ENCODE measurements at places on chromosomes 6 and 20.

DNA sequence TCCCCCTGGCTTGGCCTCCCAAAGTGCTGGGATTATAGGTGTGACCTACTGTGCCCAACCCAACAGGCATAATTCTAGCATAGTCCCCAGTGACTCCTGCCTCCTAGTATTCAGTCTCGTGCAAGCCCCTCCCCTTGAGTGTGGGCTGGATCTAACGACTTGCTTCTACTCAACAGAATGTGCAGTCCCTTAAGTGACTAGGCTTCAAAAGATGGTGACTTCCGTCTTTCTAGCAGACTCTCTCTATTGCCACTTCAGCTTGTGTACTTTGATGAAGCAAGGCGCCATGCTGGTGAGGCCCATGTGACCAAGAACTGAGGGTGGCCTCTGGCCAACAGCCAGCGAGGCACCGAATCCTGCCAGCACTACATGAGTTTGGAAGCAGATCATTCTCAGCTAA lies 109.6 kb upstream of the TRAF3IP2 start:
- DNase-seq: no peak

GRCh38 chr20:18176318-18176785 lies 38.7 kb downstream of the KAT14 start:
- no peak for DNase-seq

GRCh38 chr6:16711546-16712254 lies 49.6 kb downstream of the ATXN1 start:
- peak; percentile 48 for DNase-seq

GRCh38 chr20:59657459-59658046 lies 53.2 kb downstream of the PHACTR3 start:
- no peak for DNase-seq

- DNase-seq: no peak
Observed at GRCh38 chr6:158324136-158324535, 11.9 kb downstream of the TULP4 start.

DNA sequence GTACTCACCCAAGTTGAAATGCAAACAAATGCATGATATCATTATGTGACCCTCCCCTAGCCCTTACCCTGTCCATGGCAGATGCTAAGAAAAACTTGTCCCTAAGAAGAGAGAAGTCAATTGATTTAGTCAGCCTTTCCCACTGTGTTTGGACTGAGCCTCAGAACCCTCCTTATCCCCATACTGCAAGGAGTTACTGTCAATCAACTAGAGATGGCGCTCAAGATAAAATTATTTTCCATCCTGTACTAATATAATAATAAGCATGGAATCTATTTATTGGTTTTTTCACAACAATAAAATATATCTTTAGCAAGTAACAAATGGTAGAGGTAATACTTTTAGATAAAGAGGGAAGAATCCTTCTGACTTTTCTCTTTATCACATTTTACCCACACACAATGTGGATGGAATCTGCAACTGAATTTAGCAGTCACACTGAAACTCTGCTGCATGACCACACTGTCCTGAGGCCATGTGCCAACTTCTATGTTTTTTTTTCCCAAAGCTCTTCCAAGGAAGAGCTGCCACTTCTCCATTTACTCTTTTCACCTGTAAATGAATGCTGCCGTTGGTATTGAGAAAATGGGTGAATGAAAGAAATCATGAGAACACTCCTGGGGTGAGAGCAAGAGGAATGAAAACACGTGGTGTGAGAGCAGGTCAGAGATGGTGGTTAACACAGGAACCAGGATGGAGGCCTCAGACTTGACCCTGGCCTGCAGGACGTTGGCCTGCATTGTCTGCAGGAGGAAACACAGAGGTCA lies 10.5 kb downstream of the NT5E start:
- DNase-seq: no peak

DNA sequence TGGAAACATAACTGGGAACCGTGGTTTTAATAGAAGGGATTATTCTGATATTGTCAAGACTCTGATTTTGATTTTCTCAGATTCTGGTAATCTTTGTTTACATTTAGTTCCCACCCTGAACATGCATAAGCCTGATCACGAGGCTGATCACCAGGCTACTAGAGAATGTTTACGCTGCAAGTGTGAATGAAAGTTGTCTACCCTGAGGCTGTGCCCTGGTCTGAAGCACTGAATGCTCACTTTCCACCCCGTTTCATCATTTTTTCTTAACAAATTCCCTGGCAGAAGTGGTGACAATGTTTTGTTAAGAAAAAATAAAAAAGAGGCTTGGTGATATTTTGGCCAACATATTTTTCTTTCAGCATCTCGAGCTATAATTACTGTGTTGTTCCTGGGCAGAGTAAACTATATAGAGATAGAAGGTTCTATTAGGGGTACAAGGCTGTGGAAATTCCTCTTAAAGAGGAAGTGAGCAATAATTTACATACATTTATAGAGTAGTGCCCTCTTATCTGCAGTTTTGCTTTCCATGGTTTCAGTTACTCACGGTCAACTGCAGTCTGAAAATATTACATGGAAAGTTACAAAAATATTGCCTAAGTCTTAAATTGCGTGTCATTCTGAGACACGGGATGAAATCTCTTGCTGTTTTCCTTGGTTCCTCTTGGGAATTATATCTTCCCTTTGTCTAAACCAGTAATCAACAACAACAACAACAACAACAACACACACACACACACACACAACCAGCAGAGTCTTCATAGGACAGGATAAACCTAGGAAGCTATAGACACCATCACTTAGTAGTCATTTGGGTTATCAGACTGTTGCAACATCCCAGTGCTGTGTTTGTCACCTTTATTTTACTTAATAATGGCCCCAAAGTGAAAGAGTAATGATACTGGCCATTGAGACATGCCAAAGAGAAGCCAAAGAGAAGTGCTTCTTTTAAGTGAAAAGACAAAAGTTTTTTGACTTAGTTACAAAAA lies 566.6 kb upstream of the CITED2 start:
- no peak for DNase-seq

DNA sequence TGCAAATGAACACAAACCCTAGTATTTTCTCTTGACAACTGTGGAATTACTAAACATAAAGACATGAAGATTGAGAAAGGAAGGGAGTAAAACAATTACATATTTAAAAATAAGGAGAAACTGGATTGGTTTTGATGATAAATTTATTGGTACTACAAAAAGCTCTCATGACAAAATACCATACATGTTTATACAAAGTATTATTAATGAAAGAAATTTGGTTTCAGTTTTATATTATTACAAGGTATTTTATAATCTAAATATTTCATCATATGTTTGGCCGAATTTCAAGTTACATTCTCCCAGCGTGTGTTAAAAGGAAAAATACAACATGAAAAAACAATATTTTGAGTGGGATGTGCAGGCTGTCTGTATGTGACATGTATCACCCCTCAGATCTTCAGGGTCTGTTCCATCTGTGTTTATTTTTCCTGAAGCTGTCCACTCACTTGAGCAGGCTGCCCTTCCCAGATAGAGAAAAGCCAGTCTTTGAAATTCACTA lies 568.4 kb downstream of the NKAIN2 start:
- no peak for DNase-seq
